GDM1 (cell line): ENCODE measurements at places on chromosomes 13 and 19.
A peak's percentile ranks its signal among the peaks of the same experiment; 100 is the strongest.

- no peak for DNase-seq
Observed at GRCh38 chr19:36121486-36122124, 6.3 kb downstream of the TBCB start.

- DNase-seq = peak; percentile 83
Observed at GRCh38 chr13:91212231-91212630, 135.3 kb upstream of the MIR17HG start.

GRCh38 chr19:56972291-56972841 lies 131.8 kb upstream of the PEG3 start:
- DNase-seq = no peak

DNA sequence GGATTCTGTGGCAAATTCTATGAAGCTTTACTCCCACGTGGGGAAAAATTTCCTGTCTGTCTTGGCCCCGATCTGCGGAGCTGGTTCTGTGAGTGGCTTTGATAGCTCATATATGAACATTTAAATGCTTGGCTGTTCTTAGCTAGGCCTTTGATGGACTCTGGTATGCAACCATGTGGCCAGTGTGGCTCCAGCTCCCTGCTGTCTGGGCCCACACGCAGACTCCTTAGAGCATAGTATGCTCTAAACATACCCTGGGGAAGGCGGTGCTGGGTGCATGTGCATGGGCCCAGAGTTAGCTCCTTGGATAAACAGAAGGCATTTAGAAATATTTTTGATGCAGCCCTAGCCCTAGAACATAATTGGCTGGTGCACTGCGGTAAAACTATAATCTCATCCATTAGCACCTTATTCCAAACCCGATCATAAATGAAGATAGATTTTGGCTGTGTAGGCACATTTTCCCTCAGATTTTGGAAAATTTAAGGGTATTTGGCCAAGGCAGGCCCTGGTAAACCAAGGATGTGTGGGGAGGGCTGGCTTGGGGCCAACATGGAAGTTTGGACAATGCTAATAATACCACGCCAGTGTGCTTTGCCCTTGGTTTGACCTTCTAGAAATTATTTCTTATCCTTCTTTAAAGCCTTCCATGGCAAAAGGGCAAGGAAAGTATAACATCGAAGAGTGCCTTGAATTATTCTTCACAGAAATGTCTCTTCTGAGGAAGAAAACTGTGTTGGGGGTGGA lies 153.5 kb downstream of the LMO7 start:
- DNase-seq = no peak

DNA sequence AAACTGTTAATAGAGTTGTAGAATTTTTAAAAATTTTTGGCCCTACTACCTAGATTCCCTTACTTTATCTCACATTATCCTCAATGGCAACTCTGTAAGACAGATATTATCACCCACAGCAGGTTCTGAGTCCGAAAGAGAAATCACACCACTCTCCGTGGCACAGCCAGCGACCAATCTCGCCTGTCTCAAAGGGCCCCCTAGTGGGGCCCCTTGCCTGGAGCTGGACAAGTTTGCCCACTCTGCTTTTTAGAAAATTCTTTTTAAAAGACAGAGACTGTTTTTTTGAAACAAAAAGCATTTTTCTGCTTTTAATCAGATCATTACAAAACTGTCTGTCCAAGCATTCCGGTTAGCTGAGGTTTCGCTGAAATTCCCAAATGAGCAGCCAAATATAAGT lies 21.7 kb downstream of the PHF11 start:
- no peak for DNase-seq

DNA sequence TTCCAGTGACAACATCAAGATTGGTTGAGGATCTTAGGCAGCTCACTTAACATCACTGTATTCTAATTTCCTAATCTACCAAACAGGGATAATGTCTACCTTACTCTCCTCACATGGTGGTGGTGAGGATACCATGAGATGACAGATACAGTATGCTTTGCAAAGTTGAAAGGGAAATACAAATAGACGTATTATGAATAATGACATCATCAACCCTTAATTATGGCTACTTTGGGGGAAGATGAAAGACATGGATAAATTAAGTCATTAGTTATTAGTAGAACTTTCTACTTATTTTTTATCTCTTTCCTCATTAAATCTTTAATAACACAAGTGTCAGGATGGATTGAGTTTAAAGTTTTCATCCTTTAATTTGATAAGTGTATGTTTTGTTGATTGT lies 532.5 kb downstream of the KLF12 start:
- DNase-seq = no peak

DNA sequence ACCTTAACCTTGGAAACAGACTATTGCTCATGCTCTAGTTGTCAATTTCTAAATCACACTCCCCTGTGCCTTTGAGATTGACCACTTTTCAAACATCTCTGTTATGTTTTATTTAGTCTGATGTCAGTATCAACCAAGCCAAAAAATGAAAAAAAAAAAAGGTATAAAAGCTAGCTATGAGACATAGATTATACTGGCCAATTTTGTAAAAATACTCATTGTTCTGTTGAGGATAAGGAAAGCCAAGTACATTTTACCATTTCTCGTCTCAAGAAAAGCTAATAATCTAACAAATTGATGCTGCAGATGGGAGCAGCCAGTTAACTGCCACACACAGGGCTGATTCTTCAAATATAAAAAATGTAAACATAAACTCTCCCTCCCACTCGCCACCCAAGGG lies 572.6 kb upstream of the KLF12 start:
- no peak for DNase-seq

DNA sequence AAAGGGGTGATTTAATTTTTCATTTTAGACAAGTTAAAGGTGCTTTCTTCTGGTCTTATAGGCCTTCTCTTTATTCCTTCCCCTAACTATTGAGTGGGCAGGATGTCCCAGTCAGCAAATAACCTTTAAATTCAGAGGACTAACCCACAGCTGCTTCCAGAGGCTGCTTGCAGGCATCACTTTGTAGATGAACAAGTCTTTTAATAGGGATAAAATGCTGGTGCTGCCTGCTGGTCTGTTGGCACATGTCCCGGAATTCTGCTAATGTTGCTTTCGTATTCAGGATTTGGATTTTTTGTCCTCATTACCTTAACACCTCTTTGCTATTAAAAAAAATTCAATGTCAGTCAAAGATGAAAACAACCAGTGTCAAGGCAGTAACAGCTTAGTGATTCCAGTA lies 132.7 kb upstream of the KL start:
- no peak for DNase-seq

GRCh38 chr19:12838182-12838885 lies at the start of gene MAST1:
Gene MAST1, plus strand, starts transcription at chr19:12838515. Its CDS starts 58 bp downstream, at chr19:12838573.
- DNase-seq = peak; percentile 10

GRCh38 chr19:814152-815078 lies 7.3 kb downstream of the PLPPR3 start:
- DNase-seq = no peak

DNA sequence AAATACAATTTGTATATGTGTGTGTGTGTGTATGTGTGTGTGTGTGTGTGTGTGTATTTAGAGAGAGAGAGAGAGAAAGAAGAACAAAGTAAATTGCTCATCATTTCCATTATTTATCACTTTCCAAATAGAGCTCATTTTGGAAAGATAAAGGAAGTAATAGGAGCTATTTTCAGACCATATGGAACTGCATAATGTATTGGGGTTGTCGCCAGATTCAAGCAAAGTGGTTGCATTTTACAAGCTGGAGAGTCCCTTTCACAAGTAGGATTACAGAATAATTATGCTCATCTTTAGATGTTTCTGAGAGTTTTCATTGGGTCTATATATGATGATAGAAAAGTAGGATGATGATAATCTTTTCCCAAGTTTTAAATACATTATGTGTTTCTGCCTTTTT lies 842.7 kb upstream of the SLC10A2 start:
- DNase-seq = no peak

GRCh38 chr13:31166591-31166990 lies 4.9 kb upstream of the HSPH1 start:
- no peak for DNase-seq

DNA sequence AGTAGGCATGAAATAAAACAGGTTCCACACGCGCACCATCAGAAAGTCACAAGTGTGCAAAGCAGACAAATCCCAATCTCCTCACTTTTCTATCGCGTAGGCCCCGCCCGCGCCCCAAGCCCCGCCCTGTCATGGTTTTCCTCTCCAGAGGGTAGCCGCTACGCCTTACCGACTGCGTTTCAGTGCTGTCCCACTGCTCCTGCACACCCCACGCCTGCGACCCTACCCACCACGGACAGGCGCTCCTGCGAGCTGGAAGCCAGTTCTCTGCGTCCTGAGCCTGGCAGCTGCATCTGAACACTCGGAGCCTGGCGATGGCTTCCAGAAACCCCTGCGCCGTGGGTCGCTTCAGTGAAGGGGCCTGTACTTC lies 379 bp upstream of the ZNF470 start:
- DNase-seq = no peak

GRCh38 chr13:21663197-21663596 lies 7.7 kb upstream of the FGF9 start:
- no peak for DNase-seq

DNA sequence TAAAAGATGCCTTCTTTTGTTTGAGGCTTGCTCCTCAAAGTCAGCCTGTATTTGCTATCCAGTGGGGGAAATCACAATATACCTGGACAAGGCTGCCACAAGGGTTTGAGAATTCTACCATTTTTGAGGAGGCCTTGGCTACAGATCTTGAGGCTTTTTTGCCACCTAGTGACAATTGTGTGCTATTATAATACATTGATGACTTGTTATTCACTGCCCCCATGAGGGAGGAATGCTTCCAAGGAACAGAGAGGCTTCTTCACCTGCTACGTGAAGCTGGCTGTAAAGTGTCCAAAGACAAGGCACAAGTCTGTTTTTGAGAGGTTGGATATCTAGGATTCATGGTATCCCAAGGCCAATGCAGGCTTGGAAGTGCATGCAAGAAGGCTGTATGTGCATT lies 72.5 kb downstream of the ZNF708 start:
- DNase-seq = no peak

GRCh38 chr13:23618341-23618740 lies 48.1 kb downstream of the TNFRSF19 start:
- no peak for DNase-seq

DNA sequence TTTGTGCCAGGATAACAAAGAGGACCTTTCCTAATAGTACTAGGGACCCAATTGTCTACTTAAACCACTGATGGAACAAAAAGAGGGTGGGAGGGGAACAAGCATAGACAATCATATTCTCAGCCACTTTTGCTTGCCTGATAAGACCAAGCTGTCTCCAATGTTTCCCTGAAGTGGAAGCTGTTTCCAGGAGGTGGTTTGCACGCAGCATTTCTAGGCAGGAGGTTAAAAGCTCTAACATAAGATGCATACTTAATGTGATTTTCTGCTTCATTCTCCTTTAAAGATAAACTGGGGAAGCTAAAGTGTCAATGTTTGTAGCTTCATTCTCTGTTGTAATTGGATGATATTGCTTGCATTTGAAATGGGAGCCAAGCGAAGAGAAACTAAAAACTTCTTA lies 442.9 kb downstream of the HS6ST3 start:
- DNase-seq = no peak

GRCh38 chr13:48583859-48584311 lies 51.0 kb upstream of the RCBTB2 start:
- DNase-seq = no peak

- no peak for DNase-seq
Observed at GRCh38 chr13:37491661-37492060, 106.9 kb downstream of the POSTN start.

DNA sequence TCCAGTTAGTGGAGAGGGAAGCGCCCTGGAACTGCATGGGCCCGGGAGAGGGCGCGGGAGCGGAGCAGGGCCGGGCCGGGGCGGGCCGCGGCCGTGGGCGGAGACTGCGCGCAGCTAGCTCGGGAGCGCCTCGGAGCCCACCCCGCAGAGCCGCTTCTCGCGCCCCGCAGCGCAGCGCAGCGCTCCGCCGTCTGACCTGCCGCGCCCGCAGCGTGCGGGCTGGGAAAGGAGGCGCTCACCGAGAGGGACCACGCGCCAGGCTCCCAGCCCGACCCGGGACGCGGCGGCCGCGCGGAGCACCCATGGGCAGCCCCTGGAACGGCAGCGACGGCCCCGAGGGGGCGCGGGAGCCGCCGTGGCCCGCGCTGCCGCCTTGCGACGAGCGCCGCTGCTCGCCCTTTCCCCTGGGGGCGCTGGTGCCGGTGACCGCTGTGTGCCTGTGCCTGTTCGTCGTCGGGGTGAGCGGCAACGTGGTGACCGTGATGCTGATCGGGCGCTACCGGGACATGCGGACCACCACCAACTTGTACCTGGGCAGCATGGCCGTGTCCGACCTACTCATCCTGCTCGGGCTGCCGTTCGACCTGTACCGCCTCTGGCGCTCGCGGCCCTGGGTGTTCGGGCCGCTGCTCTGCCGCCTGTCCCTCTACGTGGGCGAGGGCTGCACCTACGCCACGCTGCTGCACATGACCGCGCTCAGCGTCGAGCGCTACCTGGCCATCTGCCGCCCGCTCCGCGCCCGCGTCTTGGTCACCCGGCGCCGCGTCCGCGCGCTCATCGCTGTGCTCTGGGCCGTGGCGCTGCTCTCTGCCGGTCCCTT lies at the start of gene MLNR:
TSS of gene MLNR (plus strand) at position 303 of the 820 bp plus-strand sequence. CDS start at position 303, 0 bp downstream.
- no peak for DNase-seq

- DNase-seq = no peak
Observed at GRCh38 chr19:16030964-16031871, 45.1 kb upstream of the TPM4 start.

GRCh38 chr19:10615429-10616023 lies 9.8 kb upstream of the SLC44A2 start:
- DNase-seq = no peak

DNA sequence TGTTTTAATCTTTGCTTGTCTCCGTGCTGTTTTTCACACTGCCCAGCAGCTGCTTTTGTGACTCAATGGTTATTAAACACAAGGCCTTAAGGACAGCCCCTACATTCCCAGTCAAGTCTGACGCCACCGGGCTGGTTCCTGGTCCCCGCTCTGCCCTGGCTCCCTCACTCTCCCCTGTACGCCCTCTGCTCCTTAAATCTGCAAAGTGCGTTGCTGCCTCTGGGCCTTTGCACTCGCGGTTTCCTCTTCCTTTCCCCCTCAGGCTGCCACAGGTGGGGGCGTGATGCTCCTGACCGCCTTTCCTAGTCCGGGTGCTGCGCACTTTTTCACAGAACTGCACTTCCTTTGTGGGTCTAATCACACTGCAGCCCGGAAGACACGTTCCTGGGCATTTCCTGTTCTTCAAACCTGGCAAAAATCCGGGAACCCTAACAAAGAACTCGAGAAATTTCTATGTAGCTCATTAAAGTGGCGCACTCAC lies 25.6 kb downstream of the NOSIP start:
- no peak for DNase-seq

- DNase-seq = no peak
Observed at GRCh38 chr13:77388944-77389624, 62.2 kb upstream of the MYCBP2 start.

DNA sequence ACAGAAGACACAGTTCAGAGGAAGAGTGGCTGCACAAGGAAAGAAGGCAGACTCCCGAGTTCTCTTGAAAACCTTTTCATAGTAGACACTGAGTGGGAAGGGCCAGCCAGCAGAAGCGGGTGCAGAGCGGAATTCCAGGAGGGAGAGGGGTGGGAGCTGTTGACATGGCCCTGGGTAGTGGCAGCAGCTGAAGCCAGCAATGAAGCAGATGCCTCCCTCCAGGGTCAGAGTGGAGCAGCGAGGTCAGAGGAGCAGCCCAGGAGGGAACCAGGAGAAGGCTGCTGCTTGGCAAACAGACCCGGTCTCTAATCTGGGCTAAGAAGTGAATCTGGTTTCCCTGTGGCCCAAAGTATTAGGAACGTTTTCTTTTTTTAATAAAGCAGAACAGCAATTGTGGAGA lies 73.9 kb upstream of the SPATA13 start:
- no peak for DNase-seq

- no peak for DNase-seq
Observed at GRCh38 chr13:101242720-101243119, 173.6 kb downstream of the NALCN start.
